IMR-90 (cell line): ENCODE measurements at places on chromosomes 13 and 19. TPM values are rescaled to one million over a fixed set of nuclear protein-coding genes. Genes with fewer than 3 reads are reported as not detected.

Gene CGB3
- total RNA-seq = not detected in 2 replicates

DNA sequence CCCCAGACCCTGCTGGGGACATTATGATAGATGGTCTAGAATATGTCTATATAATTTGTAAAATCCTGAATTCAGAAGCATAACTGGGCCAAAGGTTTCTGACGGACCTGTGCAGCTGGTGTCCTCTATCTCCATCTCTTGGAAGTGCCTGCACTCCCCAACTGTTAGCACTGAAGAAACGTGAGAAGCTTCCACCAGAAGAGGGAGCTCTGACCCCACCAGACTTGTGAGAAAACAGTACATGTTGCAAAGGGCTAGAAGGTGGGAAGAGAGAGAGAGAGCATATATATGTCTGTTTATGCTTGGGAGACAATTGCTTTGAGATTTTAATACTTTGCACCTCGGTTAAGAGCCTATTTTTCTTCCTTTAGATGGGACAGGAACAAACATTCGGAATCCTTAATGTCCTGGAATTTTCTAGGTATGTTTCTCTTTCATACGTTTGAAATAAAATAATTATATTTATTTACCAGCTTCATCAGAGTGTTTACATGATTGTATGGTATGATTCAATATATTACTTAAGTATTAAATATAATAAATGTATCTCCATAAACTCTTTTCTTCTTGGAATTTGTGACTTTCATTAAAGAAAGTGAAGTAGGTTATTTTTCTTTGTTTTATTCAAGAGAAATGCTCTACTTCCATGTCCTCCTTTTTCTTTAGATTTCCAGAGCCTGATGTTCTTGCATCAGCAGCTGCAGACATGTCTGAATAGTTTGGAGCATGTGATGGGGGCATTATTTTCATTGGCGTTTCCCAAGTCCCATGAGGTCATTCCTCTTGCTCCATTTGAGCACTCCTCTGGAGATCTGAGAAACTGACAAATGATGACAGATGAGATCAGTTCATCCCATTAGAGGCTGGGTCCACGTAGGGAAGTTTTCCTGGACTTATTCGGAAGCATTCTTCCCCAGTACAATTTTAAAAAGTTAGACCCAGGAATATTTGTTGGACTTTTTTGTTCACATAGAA lies 202.9 kb downstream of the ATP8A2 start:
- DNase-seq = peak; percentile 78

Gene NLRP7
- not detected in 2 replicates for total RNA-seq

DNA sequence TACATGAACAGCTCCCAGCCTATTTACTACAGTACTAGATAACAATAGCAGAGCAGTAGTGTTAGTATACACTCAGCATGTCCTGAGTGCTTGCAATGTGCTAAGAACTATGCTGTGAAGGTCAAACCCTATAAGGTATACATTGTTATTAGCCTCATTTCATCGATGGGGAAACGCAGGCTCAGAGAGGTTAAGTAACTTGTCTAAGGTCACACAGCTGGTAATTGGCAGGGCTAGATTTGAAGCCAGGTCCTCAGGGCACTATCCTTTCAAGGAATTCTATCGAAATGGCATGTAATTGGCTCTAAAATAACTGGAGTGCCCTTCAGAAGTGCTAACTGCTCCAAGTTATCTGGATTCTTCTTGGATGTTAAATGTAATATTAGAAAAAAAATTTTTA lies 295.6 kb downstream of the ZNF536 start:
- DNase-seq = no peak

DNA sequence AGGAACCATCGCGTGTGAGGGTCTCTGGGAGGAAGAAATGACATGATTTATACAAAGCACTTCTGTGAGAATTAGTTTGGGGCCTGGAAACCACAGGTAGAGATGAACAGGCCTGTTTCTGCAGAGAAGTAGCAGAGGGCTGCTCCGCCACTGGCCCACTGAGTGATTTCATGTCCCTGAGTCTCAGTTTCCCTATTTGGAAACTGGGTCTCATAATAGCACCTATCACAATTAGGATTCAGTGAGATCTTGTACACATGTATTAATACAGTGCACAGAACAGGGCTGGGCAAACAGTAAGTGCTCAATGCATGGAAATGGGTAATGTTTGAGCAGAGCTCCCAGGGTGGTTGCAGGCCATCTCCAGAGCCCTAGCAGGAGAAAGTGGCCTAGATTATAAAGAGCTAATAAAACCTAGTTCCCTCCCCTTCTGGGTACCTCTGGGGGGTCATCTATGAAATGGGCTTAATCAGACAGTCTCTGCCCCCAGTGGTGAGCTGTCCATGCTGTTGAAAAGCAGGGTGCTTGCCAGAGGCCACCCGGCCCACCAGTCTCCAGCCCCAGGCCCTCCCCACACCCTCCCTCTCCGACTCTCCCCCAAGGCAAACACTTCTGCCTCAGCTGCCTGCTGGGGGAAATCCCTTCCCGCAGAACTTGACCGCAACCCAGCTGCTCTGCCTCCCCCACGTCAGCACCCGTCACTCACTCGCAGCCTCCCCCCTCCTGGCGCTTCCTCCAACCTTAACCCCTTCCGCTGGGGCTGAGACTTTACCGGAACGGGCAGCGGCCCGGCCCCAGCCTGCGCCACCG lies 4.5 kb downstream of the BCL3 start:
- peak; percentile 99 for DNase-seq

GRCh38 chr19:17214508-17215126 lies 540 bp upstream of the USE1 start:
- DNase-seq = no peak

DNA sequence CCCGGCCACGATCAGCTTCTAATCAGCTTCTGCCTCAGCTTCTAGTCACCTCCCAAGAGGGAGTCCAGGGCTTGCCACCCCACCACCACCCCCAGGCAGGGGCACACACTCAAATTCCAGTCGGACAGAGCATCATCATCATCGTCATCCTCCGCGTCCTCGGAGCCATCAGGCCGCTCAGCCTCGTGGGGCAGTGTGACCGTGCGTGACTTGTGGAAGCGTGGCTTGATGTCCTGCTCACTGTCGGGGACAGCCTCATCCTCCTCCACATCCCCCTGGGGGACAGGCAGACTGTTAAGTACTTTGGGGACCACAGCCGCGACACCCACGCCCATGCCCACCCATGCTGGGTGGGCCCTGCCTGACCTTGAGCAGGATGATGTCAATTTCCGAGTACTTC lies 12.5 kb downstream of the TNPO2 start:
- no peak for DNase-seq

Gene SELENOV
- not detected in 2 replicates for total RNA-seq

DNA sequence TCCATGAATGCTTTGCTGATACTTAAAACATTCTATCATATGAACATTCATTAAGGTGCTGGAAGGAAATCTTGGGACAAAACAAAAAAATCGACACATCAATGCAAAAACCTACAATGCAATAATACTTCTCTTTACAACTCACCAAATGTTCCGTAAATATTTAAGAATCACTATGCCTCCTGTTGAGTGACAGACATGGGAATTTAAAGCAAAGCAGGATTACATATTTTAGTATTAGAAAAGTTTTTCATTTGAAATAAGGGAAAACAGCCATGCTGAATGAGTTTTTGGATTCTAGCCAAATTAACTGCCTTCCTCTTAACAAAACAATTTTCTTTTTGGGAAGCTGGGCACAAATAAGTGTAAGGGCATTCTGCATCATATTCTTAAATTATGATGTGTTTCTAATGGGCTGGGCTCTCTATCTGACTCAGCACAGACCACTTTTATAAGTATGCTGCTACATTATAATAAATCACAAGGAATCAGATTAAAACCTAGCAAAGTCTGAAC lies 93.7 kb downstream of the RBM26 start:
- no peak for DNase-seq

Gene CDX2
- not detected in 2 replicates for total RNA-seq

Gene CGB5
- not detected in 2 replicates for total RNA-seq

Gene RNF225
- not detected in 2 replicates for total RNA-seq
